ENCODE measurements at places on chromosomes 11 and 22.

DNA sequence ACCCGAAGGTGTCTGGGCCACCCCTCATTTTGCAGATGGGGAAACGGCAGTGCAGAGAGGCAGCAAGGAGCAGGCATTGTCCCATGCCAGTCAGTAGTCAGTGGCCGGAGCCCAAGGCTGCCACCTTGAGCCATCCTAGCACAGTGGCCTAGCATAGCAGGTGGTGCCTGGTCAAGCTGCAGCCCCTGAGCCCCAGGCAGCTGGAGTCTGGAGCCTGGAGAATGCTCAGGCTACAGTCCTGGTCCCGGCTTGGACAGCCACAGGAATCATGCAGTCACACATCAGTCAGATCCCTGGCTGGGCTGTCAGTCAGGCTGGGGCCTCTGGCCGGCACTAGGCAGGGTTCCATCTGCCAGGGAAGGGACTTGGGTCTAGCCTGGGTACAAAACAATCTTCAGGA lies 18.6 kb downstream of the KCNC1 start:
- no peak for DNase-seq

DNA sequence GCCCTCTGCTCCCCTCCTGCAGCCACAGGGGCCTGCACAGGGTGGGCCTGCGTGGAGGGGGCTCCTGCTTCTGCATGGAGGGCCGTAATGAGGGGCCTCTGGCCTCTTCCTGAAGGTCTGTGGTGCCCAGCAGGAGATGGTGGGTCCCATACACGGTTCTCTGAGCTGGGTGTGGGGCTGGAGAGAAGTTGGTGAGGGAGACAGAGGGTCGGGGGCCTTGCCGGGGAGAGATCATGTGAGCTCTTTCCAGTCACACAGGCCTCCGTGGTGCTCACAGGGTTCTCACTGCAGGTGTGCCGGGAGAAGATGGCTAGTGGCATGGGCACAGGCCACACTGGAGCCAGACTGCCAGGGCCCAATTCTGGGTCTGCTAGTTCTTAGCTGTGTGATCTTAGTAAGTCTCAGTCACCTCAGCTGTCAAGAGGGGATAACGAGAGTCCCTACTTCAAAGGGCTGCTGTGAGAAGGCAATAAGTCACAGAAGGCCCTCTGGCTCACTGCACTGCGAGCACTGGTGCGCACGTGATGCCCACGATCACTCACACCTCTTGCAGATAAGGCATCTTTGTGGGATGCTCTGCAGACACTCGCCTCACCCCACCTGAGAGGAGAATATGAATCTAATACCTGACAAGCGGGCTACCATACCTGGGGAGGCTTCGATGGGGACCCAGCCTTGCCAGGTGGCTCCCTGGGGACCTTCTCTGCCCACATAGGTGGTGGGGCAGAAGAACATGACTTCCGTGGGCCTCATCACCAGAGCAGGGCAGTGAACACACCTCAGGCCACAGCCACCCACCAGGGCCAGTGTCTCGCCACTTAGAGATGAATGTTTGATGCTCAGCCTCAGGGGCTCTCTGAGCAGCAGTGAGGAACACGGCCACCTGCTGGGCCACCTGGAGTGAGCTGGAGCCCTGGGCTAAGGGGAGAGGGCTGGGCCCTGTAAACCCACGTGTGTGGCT lies 14.5 kb downstream of the KCNC1 start:
- no peak for DNase-seq

DNA sequence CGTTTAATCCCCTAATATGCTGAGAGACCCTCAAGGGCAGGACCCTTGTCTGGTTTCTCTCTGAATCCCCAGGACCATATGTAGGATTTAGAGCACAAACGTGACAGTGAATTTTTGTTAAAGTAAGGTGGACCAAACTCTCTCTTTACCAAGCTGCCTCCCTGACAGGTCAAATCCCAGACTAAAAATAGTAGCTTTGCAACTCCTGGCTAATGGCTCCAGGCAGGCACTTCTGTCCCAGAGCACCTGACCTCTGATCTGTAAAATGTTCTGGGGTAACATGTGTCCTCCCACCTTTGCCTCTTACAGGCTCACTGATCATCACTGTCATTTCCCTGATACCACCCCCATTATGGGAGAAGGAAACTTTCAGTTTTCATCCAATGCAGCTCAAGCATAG lies 152.3 kb downstream of the SPON1 start:
- no peak for DNase-seq

GRCh38 chr22:28464127-28464526 lies 215.5 kb downstream of the TTC28 start:
- no peak for DNase-seq

GRCh38 chr22:33529424-33530113 lies 390.7 kb downstream of the LARGE1 start:
- no peak for DNase-seq
